ENCODE measurements at places on chromosomes 5 and 9.

DNA sequence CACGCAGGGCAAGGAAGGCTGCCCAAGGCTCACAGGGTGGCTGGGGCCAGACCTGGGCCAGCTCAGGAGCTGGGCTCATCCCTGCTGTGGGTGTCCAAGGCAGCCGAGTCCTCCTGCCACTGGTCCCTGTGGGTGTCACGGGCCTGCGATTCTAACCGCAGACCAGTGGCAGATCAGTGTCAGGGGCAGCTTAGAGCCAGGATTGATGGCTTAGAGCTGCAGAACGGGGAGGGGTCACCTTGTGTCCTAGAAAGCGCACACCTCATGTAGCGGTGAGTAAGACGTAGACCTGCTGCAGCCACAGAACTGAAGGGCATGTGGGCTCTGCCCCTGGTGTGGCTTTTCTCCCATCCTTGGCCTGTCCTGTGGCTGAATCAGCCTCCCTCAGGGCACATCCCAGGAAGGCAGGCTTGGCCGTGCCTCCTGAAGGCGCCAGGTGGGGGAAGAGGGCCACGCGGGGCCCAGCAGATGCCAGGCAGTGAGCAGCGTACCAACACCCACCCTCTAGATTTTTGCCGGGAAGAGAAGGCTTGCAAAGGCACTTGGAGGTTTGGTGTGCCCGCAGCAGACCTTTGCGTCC lies 78.3 kb upstream of the FCN2 start:
- no peak for DNase-seq

DNA sequence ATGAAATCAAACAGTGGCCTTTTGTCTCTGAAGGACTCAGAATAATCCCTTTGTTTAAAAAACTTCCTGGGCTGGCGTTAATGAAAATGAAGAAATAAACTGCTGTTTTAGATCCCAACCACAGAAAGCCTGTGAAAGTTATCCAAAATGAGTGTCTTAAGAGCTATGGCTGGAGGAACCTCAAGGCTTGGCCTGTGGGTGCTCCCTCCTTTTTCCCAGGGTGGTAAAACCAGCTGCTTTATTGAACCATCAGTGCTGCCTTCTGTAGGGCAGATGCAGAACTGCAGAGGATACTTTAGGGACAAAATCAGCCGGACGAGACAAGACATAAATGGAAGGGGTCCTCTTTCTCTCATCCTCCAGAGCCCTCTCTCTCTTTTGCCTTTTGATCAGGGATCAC lies 100.9 kb downstream of the SMARCA2 start:
- no peak for DNase-seq

GRCh38 chr9:130352081-130352480 lies 86.5 kb downstream of the HMCN2 start:
- DNase-seq = no peak

GRCh38 chr9:130871395-130872062 lies 25.1 kb downstream of the QRFP start:
- no peak for DNase-seq

- no peak for DNase-seq
Observed at GRCh38 chr5:115433918-115434317, 110.7 kb downstream of the FEM1C start.

DNA sequence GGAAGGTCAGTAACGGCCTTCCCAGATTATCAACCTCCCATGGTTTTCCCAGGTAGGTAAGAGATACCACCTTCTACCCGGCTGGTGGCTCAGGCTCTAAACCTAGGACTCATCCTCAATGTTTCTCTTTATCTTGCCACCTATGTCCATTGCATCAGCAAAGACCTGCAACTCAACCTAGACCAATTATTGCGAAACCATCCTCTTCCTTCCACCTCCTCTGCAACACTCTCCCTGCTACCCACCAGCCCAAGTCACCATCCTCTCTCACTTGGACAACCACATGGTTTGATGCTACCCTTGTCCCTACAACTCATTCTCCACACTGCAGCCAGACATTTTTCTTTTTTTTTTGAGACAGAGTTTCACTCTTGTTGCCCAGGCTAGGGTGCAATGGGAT lies 65.4 kb upstream of the GDNF start:
- no peak for DNase-seq

DNA sequence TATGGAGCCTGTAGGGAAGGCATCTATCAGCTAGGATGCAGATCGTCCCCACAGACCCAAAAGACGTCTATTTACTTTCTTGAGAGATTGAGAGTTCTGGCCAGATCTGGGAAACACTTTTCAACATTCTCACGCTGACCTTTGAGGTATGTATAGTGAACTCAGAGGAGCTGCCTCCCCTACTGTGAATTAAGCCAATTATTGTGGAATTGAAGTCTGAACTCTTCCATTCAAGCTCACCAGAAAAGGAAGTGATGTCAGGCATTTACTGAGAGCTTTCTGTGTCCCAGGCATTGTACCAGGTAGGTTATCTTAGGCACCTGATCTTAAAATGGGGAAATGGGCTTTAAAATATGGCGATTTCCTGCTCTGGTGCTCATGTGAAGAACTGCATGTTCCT lies 136.5 kb downstream of the SV2C start:
- DNase-seq = no peak

GRCh38 chr5:169696621-169697510 lies 59.8 kb downstream of the DOCK2 start:
- no peak for DNase-seq

DNA sequence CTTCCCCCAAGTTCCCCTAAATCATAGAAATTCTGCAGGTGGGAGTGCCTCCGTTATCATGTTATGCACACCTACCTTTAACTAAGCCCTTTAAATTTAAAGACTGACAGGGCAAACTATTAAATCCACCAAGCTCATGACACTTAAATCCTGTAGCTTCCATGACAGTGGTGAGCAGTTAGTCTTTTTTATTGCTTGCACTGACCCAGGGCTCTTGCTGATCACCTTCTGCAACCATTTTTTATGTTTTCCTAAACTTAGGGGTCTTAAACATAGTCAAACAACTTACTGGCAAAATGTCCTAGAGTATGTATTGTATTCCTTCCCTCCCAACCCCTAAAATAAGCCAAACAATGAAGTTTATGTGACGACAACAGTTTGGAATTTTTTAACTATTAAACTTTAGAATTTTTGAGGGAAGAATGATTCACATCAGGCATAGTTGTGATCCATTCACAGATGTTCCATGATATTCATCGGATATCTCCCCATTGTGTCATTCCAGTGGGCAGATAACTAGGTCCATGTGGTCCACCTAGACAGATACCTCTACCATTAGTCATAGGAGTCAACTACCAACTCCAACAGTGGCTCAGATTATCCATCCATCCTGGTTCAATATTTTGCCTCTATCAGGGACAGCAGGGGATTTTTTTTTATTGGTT lies 283.1 kb downstream of the ADAMTS6 start:
- DNase-seq = peak; percentile 94

DNA sequence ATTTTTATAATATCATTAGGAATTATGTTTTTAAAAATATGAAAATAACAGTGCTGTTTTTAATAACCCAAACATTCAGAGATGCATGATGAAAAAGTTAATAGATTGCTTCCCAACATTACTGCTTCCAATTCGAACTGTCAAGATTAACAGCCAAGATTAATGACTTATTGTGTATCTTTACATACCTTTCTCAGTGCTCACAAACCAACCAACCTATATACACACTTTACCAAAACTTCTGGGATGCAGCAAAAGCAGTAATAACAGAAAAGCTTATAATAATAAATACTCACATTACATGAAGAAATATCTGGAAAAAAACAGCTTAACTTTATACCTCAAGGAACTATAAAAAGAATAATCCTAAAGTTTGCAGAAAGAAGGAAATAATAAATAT lies 82.1 kb downstream of the TMEM232 start:
- DNase-seq = no peak

DNA sequence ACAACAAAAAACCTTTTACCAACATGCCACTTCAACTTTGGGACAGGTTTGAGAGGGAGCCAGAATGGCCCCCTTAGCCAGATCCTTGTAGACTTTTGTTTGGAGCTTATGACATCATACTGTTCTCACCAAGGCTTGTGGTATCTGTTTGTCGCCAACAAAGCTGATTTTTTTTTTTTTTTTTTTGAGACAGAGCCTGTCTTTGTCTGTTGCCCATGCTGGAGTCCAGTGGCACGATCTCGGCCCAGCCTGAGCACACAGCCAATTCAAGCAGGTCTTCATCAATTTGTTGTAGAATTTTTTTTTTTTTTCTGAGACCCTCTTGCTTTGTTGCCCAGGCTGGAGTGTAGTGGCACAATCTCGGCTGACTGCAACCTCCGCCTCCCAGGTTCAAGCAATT lies 26.4 kb upstream of the NTNG2 start:
- no peak for DNase-seq

- DNase-seq = no peak
Observed at GRCh38 chr5:109407913-109408312, 1.9 kb downstream of the PJA2 start.

DNA sequence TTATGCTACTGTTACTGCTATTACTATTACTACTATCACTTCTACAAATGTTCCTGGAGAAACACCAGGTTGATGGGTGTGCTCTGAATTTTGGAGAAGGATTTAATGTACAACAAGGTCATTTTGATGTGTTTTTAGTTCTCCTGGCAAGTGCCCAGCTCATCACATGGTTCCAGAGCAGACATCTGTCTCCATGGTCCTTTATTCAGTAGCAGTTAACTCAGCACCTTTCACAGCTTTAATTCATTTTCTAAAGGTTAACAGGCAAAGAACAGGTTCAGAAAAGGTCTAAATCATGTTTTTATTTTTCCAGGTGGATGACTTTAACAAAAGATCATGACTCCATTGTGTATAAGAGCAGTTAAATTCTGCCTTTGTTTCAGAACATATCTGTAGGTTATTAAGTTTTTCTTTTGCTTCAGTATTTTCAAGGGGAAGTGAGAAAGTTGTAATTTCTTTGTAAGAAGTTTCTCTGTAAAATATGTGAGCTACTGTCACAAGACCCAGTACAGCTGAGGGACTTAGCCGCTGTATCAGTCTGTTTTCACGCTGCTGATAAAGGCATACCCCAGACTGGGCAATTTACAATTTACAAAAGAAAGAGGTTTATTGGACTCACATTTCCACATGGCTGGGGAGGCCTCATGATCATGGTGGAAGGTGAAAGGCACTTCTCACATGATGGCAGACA lies 41.9 kb downstream of the MTRR start:
- no peak for DNase-seq

- no peak for DNase-seq
Observed at GRCh38 chr9:76298521-76299144, 95.6 kb downstream of the RFK start.

DNA sequence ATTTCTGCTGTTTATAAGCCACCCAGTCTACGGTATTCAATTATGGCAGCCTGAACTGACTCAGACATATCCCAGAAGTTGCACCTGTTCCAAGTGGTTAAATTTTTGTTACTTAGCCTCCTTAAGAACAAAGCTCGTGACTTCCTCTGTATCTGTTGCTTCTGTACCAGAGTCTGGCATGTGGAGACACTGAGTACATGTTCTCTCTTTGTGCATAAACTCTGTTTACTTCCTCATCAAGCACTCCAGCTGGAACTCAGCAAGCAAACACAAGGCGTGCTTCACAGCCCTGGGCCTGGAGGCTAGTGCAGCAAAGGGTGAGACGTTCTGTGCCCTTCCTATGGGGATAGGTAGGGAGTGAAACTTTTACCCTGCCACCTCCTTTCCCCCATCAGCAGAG lies 19.0 kb downstream of the C9orf152 start:
- no peak for DNase-seq

Data from HS-27A (cell line).